ENCODE measurements at places on chromosomes 4 and X.

DNA sequence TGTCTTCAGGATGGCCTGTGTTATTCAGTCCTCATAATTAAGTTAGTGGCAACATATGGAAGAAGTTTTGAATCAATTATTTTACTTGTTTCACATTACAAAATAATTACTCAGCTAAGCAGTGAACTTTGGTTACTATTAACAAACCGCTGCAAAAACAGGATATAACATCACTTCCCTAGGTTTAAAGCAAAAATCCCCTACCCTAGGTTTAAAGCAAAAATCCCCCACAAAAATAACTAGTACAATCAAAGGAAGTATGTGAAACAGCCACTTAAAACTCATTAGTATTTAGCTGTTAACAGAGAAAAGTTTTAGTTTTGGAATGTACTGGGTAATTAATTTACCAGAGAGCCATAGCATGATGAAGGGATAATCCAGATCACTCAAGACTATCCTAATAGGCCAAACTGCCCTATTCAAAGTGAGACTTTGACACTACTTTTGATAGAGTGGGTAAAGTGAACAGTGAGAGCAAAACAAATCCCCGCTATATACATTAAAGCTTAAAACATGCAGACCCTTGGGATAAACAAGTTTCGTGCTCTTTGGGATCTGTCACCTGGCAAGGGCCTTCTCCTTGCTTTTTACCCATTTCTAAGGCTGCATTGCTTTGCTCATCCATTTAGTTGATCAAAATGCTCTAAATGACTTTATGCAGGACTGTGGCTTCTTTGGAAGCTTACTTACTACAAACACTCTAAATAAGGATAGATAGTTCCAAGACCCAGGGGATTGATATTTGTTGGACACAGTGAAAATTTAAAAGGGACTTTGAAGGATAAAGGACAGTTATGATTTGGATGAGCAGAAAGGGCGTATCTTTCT lies 36.4 kb upstream of the GPR174 start:
- DNase-seq = no peak

- no peak for DNase-seq
These were observed 35.9 kb upstream of the GRPEL1 start for GRCh38 chr4:7103607-7104365.

DNA sequence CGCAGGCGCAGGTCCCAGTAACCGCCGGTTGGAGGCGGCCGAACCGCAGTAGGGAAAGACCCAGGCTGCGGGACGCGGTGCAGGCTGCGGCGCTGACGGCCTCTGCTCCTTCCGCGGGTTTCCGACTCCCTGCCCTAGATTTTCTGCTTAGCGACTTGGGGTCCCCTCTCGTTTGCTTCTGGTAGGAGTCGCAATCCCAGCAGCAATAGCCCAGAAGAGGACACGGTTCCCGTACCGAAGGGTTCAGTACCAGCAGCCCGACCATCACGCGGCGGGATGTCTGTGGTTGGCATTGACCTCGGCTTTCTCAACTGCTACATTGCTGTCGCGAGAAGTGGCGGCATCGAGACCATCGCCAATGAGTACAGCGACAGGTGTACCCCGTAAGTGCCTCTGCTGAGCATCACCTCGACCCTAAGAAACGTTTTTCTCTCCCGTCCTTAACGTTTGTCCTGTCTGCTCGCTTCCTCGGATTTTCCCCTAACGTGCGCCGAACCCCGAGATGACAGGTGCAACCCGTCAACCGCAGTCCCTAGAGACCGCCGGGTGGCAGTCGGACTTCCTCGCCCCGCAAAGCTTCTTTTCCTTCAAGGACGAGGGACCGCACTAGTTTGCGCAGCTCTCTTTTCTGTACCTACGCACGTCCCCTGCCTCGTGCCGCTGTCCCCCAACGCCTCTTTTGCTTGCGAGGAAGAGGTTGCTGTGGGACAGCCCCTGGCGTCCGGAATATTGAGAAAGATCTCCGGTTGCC lies at the start of gene HSPA4L:
TSS of gene HSPA4L (plus strand) at position 48 of the 751 bp plus-strand sequence. CDS start at position 277, 229 bp downstream.
- no peak for DNase-seq

DNA sequence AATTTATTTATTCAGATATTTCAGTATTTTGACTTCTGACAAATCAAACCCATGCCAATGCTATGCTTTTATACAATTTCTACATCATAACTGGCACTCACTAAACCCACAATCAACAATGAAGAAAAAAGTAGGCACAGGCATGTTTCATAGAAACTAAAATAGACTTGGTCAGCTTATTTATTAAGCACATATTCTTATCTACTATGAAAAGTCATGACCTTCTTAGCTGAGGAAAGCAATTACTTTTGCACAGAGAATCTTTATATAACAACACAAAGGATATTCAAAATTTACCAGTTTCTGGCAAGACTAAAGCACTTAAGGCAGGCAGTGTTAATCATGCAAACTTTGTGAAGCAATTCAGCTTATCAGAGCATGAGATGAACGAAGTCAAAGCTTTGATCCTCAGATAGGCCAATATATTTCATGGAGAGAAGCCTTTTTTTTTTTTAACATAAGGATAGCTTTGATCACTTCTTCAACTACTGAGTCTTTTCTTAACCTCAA lies 490.6 kb downstream of the INPP4B start:
- no peak for DNase-seq

GRCh38 chrX:151774421-151774820 lies 39.9 kb downstream of the CNGA2 start:
- no peak for DNase-seq

DNA sequence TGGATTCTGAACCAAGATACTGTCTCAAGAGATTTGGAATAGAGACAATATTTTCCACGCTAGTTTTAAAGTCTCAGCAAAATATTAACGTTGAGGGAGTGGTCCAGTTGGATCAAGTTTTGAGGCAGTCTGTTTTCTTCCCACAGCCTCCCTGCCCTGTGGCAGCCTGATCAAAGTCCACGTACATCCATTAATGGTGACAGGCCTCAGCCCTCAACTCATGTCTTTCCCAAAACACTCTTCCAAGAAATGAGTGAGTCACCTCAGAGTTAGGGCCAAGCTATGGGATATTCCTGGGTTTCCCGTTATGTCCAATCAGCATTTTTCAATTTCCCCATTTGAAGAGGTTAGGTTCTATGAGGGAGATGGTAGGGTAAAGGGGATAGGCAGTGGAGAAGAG lies 28.5 kb downstream of the EGFL6 start:
- no peak for DNase-seq

- no peak for DNase-seq
These were observed 99.5 kb downstream of the FBXW7 start for GRCh38 chr4:152436384-152436783.

DNA sequence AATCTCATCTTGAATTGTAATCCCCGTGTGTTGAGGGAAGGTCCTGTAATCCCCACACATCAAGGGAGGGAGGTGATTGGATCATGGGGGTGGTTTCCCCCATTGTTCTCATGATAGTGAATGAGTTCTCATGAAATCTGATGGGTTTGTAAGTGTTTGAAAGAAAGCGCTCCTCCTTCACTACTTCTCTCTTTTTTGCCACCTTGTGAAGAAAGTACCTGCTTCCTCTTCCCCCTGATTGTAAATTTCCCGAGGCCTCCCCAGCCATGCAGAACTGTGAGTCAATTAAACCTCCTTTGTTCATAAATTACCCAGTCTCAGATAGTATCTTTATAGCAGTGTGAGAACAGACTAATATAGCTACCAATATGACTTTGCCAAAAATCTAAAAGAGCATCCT lies 41.1 kb downstream of the GBA3 start:
- no peak for DNase-seq

- no peak for DNase-seq
These were observed 172.6 kb downstream of the FHIP1A start for GRCh38 chr4:151581570-151581969.

DNA sequence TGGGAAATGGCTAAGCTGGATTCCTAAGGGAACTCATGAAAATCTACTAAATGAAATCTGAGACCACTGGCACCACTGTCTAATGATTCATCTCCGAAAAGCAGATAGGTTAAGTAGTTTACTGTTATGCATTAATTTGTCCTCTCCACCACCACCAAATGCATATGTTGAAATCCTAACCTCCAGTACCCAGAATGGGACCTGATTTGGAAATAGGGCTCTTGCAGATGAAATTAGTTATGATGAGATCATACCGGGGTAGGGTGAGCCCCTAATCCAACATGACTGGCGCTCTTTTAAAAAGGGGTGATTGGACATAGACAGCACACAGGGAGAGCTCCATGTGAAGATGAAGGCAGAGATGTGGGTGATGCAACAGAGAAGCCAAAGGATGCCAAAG lies 124.9 kb upstream of the GUCY1A1 start:
- no peak for DNase-seq

- no peak for DNase-seq
These were observed 116.0 kb downstream of the COX7B2 start for GRCh38 chr4:46793036-46793435.

DNA sequence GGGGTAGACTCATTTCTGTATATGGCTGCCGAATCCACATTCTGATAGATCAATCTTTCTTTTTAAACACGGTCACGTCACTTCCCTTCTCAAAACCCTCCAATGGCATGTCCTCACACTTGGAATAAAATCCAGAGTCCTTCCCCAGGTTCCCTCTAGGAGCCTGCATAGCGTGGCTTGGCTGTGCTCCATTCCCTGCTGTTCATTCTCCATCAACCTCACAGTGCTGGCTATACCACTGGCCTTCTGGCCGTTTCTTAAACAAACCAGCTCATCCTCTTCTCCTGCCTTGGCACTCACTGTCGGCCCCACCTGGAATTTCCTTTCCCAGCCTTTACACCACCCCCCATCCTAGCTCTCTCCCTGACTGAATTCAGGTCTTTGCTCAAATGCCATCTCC lies 77.1 kb downstream of the RBM47 start:
- DNase-seq = no peak

DNA sequence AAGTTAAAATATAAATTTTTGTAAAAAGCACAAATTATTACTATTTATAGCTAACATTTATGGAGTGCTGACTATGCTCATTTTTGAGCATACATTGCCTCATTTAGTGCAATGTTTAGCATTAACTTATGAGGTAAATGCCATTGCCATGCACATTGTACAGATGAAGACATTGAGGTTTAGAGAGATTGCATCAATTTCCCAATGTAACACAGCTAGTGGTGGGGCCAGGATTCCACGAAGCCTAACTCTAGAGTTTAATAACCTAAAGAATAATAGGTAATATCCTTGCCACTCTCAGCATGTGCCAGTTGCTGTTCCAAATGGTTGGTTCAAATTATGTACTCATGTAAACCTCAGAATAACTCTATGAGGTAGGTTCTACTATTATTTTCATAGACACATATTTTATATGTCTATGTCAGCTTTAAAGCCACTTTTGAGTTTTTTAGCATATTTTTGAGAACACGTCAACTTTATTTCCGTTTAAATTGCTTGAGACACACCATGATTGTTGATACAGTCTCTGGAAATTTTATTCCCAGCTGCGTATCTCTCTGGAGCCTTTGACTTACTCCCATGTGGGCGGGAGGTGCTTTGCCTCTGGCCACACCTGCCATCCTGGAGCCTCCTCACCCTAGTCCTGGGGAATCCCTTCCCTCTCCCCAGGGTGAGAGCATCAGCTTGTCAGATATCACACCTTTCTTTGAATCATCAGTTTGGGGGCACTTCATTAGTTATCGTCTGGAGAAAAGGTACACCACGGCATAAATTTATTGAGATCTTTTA lies 10.8 kb upstream of the ADH1A start:
- DNase-seq = no peak

- no peak for DNase-seq
These were observed 121.0 kb upstream of the TEX13D start for GRCh38 chrX:124211312-124211942.

DNA sequence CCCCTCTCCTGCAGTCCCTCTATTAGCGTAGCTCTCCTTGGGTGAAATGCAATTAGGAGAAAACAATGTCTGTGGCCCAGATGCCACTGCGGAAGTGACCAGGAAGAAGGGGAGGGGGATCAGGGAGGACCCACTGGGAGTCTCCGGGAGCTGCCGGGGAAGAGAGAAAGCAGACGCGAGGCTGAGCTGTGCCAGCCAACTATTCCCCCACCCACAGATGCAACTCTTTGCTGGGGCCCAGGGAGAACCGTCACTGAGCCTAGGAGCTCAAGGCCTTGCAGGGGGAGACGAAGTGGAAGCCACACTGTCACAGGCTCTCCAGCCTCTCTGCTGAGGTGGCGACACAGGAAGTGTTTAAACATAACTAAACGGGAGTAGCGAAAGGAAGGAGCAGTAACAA lies 149.2 kb downstream of the BCOR start:
- no peak for DNase-seq

GRCh38 chrX:903116-903515 lies 272.5 kb downstream of the SHOX start:
- no peak for DNase-seq

GRCh38 chr4:43332052-43332425 lies 439.5 kb downstream of the GRXCR1 start:
- no peak for DNase-seq

DNA sequence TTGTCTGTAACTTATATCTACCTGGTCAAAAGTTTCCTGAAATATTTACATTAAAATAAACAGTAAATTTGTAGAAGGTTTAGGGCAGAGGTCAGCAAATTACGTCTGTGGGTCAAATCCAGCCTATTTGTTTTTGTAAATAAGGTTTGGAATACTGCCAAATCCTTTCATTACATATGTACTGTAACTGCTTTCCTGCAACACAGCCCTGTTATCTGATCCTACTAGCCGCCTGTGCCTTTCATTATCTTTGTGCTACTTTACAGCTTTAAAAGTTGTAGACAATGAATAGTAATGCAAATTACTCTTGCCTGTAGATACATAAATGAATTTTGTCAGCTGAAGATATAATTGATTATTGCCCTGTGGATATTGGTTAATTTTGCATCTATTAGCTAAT lies 369.6 kb upstream of the SLC7A11 start:
- DNase-seq = no peak

- DNase-seq = no peak
These were observed 197.0 kb upstream of the SLC7A11 start for GRCh38 chr4:138439143-138439581.

DNA sequence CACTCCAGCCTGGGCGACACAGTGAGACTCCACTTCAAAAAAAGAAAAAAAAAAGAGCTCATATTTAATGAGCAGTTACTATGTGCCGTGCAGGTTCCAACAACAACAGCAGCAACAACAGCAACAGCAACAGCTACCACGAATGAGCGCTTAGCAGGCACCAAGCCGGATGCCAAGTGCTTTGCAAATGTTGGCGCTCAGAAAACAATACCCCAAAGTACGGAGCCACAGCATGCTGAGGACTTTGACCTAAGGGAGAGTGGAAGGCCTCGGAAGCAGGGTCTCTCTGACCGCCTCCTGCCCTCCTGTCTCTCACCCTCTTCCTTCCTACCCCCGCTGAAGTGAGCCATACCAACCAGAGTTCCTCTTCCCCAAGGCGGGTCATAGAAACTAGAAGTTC lies 102.2 kb upstream of the AFAP1 start:
- DNase-seq = no peak

GRCh38 chr4:24482871-24483270 lies 101.5 kb downstream of the DHX15 start:
- DNase-seq = no peak

DNA sequence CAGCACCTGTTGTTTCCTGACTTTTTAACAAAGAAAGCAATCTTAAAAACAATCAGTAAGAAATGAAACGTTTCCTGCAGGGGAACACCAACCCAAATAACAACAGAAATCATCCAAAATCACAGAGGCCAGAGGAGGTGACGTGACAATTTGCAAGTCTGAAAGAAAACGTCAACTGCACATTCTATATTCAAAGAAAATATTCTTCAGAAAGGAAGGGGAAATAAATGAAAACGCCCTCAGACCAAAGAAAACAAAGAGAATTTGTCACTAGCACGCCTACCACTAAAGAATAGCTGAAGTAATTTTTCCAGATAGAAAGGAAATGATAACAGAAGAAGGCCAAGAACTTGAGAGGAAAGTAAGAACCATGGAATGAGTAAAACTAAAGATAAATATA lies 74.4 kb downstream of the CASP3 start:
- DNase-seq = no peak
